ENCODE measurements at places on chromosomes 6 and 20.

GRCh38 chr6:45047573-45047972 lies 280.6 kb upstream of the RUNX2 start:
- DNase-seq = no peak

DNA sequence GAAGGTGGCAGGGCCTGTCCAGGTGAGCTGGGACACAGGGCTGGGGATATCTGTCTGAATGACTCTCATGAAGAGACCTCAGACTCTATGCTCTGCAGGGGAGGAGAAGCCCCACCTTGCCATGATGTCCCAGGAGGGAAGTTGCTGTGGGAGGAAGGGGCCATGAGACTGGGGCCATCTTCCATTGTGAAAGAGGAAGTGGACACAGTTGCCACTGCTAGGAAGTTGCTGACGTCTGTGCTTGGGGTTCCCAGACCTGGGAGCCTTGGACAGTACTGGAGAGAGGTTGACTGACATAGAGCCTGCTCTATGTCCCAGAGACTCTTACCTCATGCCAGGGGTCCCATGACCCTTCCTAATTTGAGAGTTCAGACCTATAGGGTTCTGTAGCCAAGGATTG lies 24.5 kb downstream of the SIRPB1 start:
- no peak for DNase-seq

GRCh38 chr6:166999884-167000253 lies 672 bp downstream of the CEP43 start:
- DNase-seq = no peak

GRCh38 chr6:166281104-166281503 lies 27.1 kb downstream of the PRR18 start:
- DNase-seq = no peak

GRCh38 chr6:46035242-46035641 lies 19.6 kb upstream of the CLIC5 start:
- no peak for DNase-seq

GRCh38 chr6:23334360-23334759 lies 765.0 kb downstream of the HDGFL1 start:
- DNase-seq = no peak

DNA sequence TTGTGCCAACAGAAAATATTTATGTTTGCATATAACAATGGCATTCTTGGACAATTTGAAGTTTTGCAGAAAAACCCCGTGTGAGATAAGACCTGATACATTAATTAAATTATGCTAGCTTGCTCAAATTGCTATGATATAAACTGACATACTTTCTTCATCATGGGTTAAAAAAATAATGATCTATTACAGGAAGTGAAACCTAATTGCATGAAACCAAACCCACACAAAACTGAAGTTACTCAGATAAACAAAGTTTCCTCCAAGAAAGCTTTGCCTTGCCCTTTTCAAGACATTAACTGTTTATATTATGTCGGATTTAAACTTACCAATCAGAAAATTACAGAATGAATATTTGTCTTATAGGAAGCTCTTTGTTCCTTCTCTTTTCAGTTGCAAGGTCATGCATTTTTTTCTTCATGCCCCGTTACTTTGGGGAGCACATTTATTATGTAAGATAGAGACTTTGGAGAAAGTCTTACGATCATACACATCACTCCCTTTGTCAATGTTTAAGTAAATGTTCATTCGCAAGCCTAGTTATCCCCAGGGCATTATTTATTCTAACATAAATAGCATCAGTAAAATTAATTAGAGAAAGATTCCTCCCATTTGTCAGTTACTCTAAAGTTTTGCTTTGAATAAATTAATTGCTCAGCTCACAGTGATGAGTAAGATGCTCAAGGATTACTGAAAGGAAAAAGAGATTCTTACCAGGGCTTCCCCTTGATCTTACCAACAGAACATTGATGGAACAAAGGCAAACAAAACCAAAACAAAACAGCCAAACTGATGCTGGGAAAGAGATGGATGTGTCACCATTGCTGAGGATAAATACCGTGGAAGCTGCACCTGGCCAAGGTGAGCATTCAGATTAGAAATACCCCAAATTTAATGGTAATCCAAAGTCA lies 14.8 kb upstream of the TMEM244 start:
- DNase-seq = no peak

- no peak for DNase-seq
Observed at GRCh38 chr20:60810561-60810960, 441.5 kb upstream of the CDH4 start.
